CD8-positive, alpha-beta memory T cell (primary cell): ENCODE measurements at places on chromosomes 3 and 15.

DNA sequence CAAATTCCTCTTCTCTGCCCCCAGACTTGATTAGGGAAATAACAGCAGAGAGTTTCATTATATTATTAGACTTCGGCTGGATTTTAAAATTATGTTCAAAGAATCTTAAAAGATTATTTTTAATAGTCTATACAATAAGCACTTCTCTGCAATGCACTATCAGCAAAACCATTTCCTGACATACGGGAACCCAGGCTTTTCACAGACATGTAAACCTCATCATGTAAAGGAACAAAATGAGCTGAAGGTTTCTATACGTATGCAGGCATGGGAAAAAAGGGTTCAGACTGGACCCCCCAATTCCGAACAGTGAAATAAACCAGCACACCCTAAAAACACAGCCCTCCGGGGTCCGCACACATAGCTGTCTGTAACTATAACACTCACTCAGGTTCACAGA is 77.5 kb upstream of the LMOD3 start:
- DNase-seq, result no peak

- DNase-seq, result no peak
Measured at GRCh38 chr15:72585476-72586058, 68.9 kb upstream of the GOLGA6B start.

GRCh38 chr15:90482124-90483011 is 47.4 kb upstream of the CRTC3 start:
- peak; percentile 17 for DNase-seq

GRCh38 chr3:171028779-171029232 is 2.3 kb upstream of the SLC2A2 start:
- DNase-seq, result no peak

DNA sequence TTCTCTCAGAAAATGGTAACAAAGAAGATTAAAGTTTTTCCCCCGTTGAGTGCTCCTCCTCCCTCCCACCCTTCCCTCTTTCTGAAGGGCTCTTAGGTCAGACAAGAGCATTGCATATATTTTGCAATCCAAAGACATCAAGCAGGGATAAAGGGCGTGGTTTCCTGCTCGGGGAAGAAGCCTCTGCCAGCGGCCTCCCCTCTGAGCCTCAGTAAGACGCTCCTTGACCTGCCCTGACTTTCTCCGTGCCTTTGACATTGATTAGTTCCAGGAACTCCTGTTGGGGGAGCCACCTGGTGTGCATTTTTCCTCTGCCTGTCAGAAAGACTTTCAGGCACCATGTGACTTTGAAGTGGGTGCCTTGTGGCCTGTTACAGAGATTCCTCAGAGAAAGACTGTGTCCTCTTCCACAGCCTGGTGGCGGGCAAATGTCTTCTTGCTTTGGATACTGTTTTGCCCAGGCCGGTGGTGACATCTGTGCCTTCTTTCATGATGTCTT is 87.2 kb upstream of the TBL1XR1 start:
- DNase-seq, result no peak

GRCh38 chr3:184601576-184602371 is 40.2 kb downstream of the EPHB3 start:
- no peak for DNase-seq

- no peak for DNase-seq
Measured at GRCh38 chr3:87145553-87145952, 81.6 kb upstream of the CHMP2B start.

DNA sequence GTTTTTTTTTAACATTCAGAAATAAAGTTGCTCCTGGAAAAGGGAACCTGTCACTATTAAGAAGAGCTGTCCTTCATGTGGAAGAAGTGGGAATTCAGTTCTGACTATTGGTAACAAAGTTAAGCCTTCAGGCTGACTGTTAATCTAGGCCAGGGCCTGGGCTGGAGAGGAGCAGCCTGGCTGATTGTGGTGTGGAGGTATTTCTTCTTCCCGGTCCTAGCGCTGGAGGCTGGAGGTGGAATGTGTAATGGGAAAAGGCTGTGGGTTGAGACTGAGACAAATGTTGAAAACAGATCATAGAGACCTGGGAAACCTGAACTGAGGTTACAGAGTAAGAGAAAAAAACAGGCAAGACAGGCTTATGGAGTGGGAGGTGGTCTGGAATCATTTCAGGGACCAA is 23.8 kb upstream of the SH3BP5 start:
- no peak for DNase-seq

GRCh38 chr15:47265686-47266085 is 451.6 kb upstream of the SEMA6D start:
- DNase-seq, result no peak

GRCh38 chr3:101865751-101866509 is 16.6 kb downstream of the NFKBIZ start:
- DNase-seq, result no peak

DNA sequence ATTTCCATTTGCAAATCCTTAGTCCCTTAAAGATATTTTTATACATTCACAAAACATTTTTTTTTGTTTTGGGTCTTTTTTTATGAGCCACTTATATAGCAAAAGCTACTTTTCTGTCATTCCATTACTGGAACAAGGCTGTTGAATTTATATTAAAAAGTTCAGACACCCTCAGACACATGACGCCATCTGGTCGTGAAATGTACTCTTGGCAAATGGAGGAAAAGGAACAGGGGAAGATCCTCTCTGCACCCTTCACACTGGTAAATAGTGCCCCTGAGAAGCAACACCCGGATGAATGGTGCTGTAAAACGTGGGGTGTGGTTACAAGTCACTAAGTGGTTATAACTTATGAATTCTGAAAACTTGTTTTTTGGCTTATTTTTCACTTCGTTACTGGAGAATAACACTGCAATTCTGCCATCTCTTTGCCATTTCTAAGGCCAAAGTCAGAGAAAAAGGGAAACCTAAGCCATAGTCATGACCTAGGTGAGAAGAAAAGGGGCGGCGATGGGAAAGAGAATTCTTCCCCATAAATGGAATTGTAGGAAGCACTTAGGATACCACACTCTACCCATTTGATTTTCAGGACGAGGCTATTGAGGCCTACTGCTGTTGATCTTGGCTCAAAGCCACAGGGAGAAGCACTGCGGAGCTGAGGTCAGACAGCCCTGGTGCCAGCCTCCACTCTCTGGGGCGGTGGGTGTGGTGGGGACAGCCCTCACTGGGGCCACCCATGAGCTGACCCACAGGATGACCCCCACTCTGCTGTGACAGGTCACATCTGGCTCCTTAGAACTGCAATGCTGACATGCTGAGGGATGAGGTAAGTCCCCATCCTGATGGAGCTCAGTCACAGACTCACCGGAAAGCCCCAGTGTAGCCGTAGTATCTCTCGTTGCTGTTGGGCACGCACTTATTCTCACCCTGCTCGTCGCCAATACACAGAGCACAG is 21.9 kb downstream of the LTF start:
- no peak for DNase-seq

GRCh38 chr3:76096836-76097588 is 311.7 kb upstream of the ZNF717 start:
- no peak for DNase-seq

DNA sequence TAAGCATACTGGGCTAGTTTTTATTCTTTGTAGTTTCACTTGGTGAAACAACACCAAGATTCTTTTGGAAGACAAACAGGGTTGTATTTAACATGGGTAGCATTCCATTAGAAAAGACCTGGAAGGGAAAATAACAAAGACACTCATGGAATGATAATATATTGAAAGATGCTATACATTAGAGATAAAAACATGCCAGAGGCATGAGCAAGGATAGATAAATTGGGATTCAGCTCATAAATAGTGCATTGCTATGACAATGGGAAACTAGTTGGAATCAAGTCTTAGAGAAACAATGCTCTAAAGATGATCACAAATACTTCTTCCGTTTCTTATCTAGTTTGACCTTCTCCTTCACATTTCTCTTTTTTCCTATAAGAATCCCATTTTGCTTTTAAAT is 677.4 kb downstream of the ZNF385D start:
- DNase-seq, result no peak

- no peak for DNase-seq
Measured at GRCh38 chr3:105862217-105862616, 6.6 kb downstream of the CBLB start.

DNA sequence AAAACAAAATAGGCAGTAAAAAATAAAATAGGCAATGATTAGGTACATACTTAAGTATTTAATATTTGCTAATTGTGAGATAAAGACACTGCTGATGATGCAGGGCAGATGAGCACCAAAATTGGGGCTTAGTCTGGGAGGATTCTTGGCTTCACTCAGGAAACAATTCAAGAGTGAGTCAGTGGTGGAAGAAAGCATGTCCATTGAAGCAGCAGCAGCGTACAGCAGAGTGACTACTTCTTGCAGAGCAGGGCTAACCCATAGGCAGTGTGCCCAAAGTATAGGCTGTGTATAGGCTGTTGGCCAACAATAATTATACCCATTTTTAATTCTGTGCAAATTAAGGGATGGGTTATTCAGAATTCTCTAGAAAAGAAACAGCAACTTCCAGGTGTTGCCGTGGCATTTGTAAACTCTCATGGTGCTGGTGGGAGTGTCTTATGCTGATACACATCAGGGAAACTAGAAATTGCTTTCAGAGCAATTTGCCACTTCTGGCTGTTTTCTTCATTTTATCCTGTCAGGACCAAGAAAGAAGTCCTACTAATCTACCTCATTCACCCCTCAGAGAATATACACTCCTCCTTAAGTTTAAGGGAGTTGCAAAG is 317.3 kb upstream of the NAALADL2 start:
- DNase-seq, result no peak

DNA sequence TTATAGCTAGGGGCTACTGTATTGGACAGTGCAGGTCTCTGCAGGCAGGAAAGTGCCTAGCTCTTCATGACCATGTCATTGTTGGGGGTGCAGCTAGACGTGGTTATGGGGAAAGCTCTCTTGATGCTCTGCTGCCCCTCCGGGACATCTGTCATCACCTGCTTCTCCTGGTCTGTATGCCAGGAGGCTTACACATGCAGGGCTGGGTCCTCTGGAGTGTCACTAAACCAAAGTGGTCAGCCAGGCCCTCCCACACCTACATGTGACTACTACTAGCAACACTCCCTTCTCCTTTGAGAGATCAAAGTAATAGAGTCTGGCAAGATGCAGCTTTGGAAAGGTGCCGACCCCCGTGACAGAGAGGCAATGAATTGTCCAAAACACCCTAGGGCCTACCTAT is 98.5 kb downstream of the SST start:
- DNase-seq, result no peak

GRCh38 chr3:171783086-171783485 is 27.2 kb downstream of the PLD1 start:
- DNase-seq, result no peak

GRCh38 chr3:173217127-173217526 is 76.1 kb upstream of the SPATA16 start:
- DNase-seq, result no peak

- no peak for DNase-seq
Measured at GRCh38 chr3:61924090-61924735, 362.8 kb downstream of the PTPRG start.

DNA sequence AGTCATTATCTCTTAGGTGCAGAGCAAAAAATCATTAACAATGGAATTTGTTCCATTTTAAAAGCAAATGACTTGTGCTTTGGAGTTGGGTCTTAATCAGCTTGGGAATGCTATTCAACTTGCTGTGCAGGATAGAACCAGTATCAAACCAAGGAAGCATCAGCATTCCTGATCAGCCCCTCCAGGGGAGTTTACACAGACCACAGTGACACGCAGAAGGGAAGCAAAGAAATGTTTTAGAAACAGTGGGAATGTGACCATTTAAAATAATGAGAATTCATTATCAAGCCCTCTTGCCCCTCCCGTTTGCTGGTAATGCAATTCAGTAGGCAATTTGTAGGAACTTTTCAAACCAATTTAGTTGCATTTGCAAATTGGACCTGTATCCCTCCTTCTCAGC is 155.1 kb downstream of the LRTM1 start:
- no peak for DNase-seq

DNA sequence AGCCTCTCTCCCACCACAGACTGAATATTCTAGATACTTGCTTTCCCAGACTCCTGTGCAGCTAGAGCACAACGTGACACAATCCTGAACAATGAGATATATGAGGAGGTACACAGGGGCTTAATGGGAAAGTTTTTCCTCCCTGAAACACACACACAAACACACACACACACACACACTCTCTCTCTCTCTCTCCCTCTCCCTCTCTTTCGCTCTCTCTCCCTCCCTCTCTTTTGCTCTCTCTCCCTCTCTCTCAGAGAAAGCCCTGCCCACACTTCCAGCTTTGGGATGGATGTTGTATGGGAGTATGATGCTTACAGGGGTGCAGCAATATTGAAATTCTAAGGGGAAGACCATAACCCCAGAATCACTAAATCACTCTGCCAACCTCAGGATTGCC is 110.1 kb downstream of the PLD1 start:
- no peak for DNase-seq

- DNase-seq, result no peak
Measured at GRCh38 chr3:151383956-151384355, 597 bp downstream of the P2RY12 start.

- DNase-seq, result no peak
Measured at GRCh38 chr3:172189987-172190603, 150.7 kb downstream of the FNDC3B start.

DNA sequence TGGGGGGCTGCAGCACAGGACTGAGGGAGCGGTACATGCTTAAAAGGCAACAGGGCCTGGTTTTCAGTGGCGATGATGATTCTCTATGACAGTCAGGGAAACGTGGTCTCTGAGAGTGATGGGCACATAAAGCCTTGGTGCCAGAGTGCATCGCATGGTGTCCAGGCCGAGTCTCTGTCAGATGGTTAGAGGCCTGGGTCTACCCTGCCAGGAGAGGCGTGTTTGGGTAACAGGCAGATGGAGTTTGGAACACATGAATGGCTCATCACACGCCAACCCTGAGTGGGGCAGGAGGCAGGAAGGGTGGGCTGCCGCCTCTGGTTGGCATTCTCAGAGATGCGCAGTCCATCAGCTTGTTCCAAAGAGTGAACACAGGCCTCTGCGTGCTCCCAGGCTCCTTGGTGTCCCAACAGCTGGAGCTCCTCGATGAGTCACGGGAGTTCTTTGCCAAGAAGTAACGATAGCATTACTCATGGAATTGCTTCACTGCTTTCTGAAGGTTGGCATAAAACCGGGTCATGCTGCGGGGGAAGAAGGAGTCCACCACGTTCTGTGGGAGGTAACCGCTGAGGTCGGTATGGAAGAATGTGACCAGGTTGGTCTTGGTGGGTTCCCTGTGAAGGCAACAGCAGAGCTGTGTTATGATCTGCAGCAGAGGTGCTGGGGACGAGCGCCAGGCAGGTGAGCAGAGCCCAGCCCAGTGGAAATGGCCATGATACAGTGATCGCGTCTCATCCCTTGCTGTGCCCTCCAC is 11.0 kb downstream of the STARD5 start:
- no peak for DNase-seq

DNA sequence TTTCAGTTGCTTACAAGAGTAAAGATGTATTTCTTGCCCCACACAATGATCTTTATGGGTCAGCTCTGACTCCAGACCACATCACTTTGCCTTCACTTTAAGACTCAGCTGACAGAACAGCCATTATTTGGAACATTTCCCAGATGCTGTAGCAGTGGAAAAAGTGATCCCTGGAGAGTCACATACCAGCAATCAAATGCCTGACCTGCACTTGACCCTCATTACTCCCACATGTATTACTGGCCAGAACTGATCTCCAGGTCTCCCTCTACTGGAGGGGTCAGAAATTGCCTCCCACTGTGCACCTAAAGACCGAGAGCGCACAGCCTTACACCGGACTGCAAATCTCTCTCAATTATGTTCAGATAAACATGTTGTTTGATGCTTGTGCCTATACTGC is 88.6 kb upstream of the ZNF385D start:
- DNase-seq, result no peak
